Fibroblast of skin of right biceps (primary cell): ENCODE measurements at places on chromosomes 12 and 14.

GRCh38 chr14:79861111-79861510 is 350.2 kb downstream of the DIO2 start:
- DNase-seq: no peak

DNA sequence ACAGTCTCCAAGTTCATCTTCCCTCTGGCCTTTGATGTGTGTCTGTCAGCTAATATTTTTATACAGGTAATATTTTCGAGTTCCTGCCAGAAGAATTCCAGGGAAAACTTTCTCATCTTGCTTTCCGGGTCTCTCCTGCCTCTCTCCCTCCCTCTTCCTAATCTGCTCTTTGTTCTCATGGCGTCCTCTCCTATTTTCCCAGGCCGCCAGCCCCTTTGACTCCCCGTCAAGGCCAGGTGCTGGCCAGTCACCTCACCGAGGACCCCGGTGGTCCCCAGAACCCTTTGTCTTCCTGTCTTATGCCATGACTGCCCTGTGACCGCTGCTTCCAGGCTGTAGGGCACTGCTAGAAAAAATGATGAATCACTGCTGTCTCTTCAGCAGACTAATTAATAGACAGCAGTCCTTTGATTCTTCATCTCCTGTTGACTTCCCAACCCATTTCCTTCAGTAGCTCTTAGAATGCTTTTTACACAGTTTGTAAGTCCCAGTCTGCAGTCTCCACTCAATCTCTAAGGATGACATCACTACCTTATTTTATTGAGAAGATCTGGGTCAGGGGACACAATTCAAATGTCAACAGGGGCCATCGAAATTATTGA is 40.7 kb downstream of the PPFIBP1 start:
- DNase-seq: peak; percentile 40

DNA sequence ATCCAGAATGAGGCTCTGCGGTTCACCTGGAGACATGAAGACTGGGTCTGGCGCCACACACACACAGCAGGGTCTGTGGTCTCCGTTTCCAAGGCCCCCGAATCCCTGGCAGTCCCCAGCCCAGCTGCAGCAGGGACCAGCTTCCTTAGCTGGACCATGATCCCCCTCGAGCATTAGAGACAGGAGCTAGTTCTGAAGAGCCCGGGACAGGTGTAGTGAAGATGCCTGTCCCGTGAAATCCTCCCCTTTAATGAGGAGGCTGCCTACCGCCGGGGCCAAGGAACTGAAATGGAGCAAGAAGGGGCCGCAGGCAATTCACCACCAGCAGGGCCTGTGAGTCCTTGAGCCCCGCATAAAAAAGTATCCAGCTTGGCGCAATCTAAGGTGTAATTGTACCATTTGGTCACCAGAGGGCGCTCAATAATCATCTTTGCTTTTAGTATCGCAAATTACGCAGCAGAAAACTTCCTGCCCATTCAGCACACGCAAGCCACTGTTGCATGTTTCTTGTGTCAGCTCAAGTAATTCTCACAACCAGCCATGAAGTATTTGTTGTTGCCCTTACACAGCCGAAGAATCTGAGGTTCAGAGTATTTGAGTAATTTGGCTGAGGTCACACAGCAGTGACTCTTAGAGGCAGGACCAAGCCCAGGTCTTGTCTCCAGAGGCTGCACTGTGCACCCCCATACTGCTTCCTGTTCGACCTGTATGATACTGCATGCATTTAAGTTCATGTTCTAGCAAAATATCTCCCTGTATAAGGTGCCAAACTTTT is 54.3 kb upstream of the PPP2R5C start:
- DNase-seq: peak; percentile 76

DNA sequence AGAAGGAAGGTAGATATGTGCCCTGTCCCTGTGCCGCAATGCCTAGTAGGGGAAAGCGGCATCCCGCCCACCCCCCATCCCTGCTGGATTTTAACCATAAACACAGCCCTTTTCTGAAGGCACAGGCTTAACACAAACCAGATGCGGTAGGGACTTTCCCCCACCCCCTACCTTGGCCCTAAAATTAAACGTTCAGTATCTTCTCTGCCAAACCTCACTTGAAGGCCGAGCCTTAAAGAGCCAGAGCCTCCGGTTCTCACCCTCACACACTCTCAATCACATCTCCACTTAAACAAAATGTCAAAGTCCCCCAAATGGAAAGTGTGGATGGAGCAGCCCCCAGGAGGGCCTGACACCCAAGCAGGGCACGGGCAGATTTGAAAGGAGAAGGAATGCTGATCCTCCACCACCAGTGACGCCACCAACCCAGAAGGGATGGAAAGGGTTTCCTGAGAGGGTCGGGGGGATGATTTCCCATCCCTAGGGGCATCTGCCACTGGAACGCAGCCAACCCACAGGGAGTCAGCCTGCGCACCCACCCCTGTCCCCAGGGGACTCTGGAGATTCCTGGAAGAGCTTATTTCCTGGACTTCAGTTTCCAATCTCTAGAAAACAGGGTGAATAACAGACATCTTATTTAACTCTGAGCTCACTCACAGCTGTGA is 26.4 kb downstream of the ACTN1 start:
- peak; percentile 94 for DNase-seq

DNA sequence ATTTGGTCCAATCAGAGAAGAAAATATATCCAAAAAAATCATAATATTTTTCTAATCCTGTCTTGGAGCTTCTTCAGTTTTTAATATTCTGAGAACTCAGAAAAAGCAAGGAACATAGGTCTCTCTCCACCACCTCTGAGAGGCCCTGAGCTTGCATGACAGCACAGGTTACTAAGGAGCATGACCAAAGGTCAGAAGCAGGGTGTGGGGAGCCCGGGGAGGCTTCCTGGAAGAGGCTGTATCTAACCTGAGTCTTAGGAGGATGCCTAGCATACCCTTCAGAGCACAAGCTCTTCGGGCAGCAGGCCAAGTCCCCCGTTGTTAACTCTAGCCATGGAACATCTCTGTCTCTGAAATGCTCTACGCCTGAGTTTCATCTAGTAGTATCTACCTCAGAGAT is 15.7 kb upstream of the STON2 start:
- DNase-seq: no peak

GRCh38 chr12:8513256-8513655 is at the start of gene CLEC4D:
Gene CLEC4D, plus strand, starts transcription at chr12:8513503. Its CDS starts 230 bp downstream, at chr12:8513733.
- DNase-seq: no peak

DNA sequence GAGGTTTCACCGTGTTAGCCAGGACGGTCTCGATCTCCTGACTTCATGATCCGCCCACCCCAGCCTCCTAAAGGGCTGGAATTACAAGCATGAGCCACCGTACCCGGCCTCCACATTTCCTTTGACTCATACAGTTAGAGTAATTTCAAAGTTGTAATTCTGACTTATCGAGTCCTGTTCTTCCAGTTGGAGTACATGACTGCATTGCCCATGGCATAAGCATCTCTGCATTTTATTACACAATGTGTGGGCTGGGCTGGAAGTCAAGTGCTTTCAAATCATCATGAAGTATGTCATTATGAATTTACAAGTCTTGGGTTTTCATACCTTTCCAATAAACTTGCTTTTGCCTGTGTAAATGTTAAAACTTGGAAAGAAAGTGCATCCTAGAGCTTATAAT is 1295.7 kb upstream of the FLRT2 start:
- no peak for DNase-seq

DNA sequence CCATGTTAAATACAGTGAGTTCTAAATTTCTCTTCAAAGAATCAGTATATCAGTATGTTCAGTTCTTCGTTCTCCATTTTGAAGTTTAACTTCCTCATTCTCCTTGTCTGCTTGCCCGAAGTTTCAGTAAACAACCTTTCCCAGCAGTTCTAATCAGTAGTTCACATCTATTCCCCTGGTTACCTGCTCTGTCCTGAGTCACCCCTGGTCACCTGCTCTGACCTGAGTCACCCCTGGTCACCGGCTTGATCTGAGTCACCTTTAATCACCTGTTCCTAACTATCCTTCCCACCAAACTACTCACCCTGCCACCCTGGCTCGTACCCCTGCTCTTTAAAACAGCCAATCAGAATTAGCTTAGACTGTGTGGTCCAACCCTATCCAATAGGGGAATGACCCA is 9.4 kb upstream of the OR10G3 start:
- DNase-seq: no peak

- DNase-seq: no peak
Measured at GRCh38 chr12:96846293-96846692, 60.8 kb upstream of the NEDD1 start.

- DNase-seq: no peak
Measured at GRCh38 chr14:90273532-90273931, 17.2 kb downstream of the PSMC1 start.

DNA sequence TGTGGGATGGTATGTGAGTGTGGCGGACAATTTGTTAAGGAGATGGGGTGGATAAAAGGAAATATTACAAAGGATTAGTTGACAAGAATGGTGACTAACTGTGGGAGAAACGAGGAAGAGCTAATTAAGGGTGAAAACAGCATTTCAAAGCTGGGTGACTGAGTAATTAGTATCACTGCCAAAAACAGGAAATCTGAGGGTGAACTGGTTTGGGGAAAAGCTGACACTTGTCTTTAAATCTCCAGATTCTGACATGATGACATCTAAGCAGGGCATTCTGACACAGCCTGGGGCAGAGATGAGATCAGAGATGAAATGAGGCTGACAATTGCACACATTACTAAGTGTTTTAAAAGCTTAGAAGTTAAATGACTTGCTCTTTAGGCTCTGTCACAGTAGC is 42.4 kb upstream of the CCDC175 start:
- no peak for DNase-seq

DNA sequence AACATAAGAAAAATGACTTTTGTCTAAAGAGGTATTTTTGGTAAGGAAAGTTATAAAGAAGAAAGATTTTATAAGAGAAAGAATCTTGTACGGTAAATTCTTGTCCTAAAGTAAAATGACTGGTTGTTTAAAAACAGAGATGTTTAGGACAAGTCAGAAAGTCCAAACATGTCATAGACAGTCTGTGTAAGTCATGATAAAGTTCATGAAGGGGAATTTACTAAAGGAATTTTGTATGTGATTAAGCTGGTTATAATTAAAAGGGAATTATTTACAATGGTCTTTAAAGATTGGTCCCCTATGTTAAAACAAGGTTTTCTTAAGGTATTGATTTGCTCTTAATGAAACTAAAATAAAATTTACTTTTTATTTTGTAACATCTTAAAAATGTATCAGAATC is 269.4 kb upstream of the CCDC196 start:
- peak; percentile 2 for DNase-seq

GRCh38 chr12:89783359-89784060 is 74.9 kb upstream of the ATP2B1 start:
- peak; percentile 50 for DNase-seq

DNA sequence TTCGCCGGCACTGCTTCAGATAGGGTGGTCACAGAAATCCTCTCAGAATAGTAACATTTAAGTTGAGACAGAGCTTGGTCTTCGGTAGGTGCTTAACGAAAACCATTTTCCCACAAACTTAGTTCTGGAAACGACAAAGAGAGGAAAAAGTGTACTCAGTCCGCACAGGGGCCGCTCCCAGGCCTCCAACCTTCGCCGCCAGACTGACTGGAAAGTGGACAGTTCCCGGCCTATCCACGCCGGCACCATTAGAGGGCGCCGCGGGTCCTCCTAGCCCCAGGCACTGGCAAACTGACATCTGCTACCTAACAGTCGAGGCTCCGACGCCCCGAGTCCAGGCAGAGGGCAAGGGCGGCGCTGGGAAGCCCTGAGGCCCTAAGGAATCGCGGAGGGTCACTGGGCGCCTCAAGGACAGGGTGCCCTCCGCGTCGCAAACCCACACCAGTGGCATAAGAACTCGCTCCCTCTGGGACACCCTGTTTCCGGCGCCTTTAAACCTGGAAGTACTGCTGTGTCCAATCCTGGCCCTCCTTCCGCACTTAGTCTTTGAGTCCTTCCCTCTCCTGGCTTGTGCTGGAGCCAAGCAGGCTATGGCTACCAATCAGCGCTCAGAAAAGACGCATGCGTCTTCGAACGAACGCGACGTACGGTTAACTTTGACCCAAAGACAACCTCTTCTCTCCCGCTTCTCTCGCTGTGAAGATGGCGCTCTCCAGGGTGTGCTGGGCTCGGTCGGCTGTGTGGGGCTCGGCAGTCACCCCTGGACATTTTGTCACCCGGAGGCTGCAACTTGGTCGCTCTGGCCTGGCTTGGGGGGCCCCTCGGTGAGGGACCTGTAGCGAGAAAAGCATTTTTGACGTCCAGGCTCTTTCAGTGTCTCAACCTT is at the start of gene LETMD1:
LETMD1 (plus strand) TSS at position 673 of the 886 bp plus-strand sequence; CDS start at position 703, 30 bp downstream.
- peak; percentile 98 for DNase-seq

DNA sequence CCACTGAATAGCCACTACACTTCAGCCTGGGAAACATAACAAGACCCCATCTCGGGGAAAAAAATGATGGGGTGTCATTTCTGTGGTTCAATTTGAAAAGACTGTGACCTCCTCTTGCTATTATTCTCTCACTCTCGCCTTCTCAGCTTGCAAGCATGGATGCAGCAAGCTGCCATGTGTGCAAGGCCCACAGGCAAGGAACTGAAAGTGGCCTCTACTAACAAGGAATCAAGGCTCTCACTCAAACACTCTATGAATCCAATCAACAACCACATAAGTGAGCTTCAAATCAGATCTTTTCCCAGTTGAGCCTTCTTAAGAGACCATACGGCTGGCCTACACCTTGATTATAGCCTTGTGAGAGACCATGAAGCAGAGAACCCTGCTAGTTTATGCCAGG is 17.9 kb upstream of the DHRS7 start:
- no peak for DNase-seq

- DNase-seq: no peak
Measured at GRCh38 chr12:72511498-72511897, 239.3 kb downstream of the TRHDE start.

GRCh38 chr12:47850153-47851084 is 30.7 kb upstream of the HDAC7 start:
- DNase-seq: no peak

DNA sequence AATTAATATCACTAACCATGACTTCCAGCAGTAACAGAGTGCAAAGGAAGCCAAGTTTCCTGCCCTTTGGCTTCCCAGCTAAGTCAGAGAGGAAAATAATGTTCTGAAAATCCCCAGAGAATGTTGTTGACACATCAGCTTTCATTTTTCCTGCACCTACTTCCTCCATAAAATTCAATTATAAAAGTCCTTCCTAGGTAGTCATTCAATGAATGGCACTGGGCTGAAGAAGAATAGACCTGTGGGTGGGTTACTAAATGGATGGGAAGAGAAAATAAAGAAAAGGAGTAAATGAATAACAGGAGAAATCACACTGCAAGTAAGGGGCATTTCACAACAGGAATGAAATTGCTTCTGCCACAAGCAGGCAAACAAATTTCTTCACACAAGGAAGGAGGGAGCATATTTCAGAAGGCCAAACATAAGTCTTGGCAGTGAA is 73.2 kb upstream of the MDM1 start:
- DNase-seq: no peak

GRCh38 chr12:124520265-124520701 is 47.1 kb downstream of the NCOR2 start:
- peak; percentile 55 for DNase-seq

DNA sequence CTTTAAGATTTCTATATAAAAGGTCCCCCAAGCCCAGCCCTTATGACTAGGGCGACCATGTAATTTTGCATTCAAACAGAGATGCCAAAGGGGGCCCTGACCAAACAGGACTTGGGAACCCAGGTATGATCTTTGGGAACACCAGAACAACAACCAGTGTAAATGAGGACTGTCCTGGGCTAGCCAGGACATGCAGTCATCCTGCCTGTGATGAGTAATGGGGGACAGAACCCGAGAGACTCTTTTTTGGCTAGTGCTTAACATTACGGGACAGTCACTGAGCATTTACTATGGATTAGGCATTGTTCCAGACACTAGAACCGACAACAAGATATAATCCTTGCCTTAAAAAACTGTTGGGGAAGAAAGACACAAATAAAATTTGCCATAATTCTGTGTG is 337.3 kb downstream of the CACNA1C start:
- DNase-seq: peak; percentile 33
